PC-3 (cell line): ENCODE measurements at places on chromosomes 1 and 21. TPM values are rescaled to one million over a fixed set of nuclear protein-coding genes. Genes with fewer than 3 reads are reported as not detected.
A peak's percentile ranks its signal among the peaks of the same experiment; 100 is the strongest.

Gene SLFNL1
- total RNA-seq, result 0.12 and 0.22 TPM in 2 replicates

GRCh38 chr1:171484760-171485374 is 463 bp upstream of the PRRC2C start:
- peak overlapping the region; percentile 84 for H3K27ac ChIP-seq
- no peak for DNase-seq
- H3K4me3 ChIP-seq, result peak overlapping the region; percentile 82
- H3K4me1 ChIP-seq, result peaks cover 33% of the 10 kb centered on the region

DNA sequence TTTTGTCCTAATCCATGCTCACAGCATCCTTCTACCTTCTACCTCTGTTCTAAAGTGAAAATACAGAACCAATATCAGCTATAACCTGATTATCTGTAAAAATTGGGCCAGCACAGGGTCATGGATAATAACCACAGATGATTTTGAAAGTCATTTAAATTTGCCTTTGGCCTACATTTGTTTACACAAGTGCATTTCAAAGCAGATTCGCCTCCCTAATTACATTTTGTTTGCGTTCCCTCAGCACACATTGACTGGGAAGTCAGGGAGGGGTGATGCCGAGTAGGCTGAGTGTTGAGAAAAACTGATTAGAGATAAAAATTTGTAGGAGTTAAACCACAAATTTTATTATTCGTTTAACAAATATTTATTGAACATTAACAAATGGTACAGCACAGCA is 19.2 kb upstream of the RGS8 start:
- H3K27ac ChIP-seq, result no peak overlapping the region
- no peaks in the 10 kb centered on the region for H3K4me1 ChIP-seq
- no peak for DNase-seq
- no peak overlapping the region for H3K4me3 ChIP-seq
- no peaks in the 10 kb centered on the region for H3K27me3 ChIP-seq

DNA sequence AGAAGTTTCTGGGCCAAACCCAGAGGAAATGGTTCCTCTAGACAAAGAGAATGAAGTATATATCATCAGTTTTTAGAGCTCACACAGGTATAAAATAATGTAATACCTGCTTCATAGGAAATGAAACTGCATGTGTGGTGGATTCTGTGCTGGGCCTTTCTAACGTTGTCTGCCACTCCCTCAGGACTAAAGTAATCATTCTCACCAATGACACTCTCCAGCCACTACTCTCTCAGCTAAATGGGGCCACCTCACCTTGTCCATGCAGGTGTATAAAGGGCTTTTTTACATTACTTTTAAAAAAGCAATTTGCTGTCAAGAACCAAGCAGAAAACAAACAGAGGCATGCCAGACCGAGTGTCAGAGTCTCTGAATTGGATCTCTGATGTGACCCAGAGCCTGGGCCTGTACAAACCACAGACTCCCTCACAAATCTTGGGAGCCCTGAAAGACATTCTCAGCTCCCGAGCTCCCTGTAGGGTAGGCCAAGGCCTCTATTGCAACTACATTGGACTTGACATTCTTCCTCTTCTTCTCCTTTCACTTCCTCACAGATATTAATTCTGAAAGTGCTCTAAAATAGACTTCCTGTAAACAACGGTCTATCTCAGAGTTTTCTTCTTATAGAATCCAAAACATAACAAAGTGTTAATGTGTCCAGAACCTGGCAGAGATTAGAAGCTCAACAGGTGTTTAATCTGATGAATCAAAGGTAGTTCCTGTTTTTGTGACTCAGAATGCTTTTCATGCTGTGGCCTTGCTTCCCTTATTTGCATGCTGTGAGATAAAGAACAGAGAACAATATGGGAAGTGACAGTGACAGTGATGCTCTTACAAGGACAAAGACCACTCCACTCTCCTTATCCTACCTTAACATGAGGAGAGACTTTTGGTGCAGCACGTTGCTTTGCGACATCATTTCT is 8.6 kb downstream of the AIM2 start:
- DNase-seq, result no peak
- no peaks in the 10 kb centered on the region for H3K36me3 ChIP-seq
- no peaks in the 10 kb centered on the region for H3K4me1 ChIP-seq
- H3K27me3 ChIP-seq, result peaks cover 41% of the 10 kb centered on the region

DNA sequence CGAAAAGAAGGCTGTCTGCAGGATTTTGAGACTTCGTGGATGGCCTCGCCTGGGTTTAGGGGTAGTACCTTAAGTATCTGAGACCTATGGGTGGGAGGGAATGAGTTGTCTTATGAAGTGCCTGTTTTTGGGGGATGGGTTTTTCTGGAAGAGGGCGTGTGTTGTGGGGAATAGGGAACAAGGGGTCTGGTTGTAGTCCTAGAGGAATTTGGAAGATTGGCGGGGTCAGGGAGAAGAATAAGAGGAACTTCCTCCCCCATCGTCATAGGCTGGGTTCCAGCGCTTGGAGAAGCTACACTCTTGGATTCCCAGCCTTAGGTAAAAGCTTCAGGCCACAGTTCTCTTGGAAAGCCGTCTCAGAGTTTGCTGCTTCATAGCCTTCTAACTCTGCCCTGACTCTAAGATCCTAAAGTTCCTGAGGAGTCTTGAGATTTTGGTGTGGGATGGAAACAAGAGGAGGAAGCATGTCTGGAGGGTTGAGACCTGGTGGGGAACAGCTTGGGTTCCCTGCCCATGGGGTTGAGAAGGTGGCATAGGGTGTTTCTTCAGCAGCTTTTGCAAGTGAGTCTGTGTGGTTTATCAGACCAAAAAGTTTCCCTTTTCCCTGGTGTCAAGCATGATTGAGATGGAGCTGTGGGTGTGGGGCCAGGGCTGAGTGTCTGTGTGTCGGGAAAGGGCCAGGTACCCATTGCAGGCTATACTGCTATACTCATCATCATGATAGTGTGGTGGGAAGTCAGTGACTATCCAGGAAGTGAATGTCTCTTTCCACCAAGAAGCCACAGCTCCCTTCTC is 1.8 kb downstream of the VANGL2 start:
- H3K4me3 ChIP-seq, result no peak overlapping the region
- peaks cover 6% of the 10 kb centered on the region; the same call in 1 of the 2 replicates for H3K4me1 ChIP-seq
- no peak for DNase-seq
- H3K27ac ChIP-seq, result no peak overlapping the region

DNA sequence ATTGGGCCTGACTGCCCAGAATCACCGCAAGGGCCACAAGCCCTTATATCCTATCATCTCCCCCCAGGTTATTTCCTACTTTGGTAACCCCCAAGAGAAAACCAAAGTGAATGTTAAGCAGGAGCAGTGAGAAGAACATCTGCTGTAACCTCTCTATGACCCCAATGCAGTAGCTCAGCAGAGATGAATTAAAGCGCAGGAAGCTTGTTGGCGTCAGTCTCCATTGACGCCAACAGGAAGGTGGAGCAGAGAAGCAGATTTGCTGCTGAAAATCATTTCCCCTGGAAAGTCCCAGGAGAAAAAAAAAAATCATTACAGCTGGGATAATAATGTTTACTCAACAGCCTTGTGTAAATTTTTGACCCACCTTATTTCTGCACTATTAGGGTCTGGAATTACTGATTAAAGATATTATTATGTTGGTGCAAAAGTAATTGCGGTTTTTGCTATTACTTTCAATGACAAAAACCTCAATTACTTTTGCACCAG is 33.2 kb upstream of the FAM163A start:
- H3K36me3 ChIP-seq, result no peaks in the 10 kb centered on the region
- no peak overlapping the region for H3K4me3 ChIP-seq
- no peaks in the 10 kb centered on the region for H3K27me3 ChIP-seq
- no peaks in the 10 kb centered on the region for H3K4me1 ChIP-seq

GRCh38 chr1:18960409-18960808 is 3.9 kb upstream of the IFFO2 start:
- DNase-seq, result no peak
- H3K4me1 ChIP-seq, result peaks cover 11% of the 10 kb centered on the region
- no peaks in the 10 kb centered on the region for H3K36me3 ChIP-seq
- no peak overlapping the region for H3K27ac ChIP-seq

- no peak overlapping the region for H3K27ac ChIP-seq
- DNase-seq, result no peak
- H3K4me3 ChIP-seq, result no peak overlapping the region
- H3K4me1 ChIP-seq, result no peaks in the 10 kb centered on the region
- H3K36me3 ChIP-seq, result no peaks in the 10 kb centered on the region
- peaks cover 38% of the 10 kb centered on the region for H3K27me3 ChIP-seq
Measured at GRCh38 chr1:114216431-114217173, 62.9 kb upstream of the SYT6 start.

GRCh38 chr1:70790232-70790923 is 257.2 kb downstream of the PTGER3 start:
- H3K27me3 ChIP-seq, result peaks cover 35% of the 10 kb centered on the region
- H3K4me1 ChIP-seq, result no peaks in the 10 kb centered on the region
- no peak overlapping the region for H3K27ac ChIP-seq
- DNase-seq, result no peak
- no peak overlapping the region for H3K4me3 ChIP-seq
- no peaks in the 10 kb centered on the region for H3K36me3 ChIP-seq

DNA sequence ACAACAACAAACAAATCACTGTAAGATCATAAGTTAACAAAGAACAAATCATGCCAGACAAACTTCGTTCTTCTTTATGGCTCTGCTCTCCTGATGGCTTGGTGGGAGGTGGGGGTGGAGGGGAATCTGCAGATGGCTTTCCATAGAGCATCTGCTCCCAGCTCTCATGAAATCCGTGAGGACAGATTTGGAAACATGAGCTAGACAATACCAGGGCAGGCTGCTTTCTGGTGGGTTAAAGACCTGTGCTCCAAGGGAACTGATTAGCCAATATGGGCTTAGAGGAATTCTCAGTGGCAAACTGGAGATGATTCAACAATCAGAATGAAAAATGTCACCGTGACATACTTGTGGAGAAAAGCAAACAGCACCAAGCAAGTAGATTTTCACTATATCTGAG is 69.4 kb upstream of the TLR5 start:
- H3K27ac ChIP-seq, result no peak overlapping the region
- H3K4me3 ChIP-seq, result no peak overlapping the region
- no peaks in the 10 kb centered on the region for H3K27me3 ChIP-seq
- no peaks in the 10 kb centered on the region for H3K4me1 ChIP-seq
- H3K36me3 ChIP-seq, result no peaks in the 10 kb centered on the region

- no peak for DNase-seq
- H3K36me3 ChIP-seq, result no peaks in the 10 kb centered on the region
- H3K4me1 ChIP-seq, result no peaks in the 10 kb centered on the region
- no peak overlapping the region for H3K4me3 ChIP-seq
- no peak overlapping the region for H3K27ac ChIP-seq
Measured at GRCh38 chr21:22125581-22125980, 1127.4 kb downstream of the NCAM2 start.

DNA sequence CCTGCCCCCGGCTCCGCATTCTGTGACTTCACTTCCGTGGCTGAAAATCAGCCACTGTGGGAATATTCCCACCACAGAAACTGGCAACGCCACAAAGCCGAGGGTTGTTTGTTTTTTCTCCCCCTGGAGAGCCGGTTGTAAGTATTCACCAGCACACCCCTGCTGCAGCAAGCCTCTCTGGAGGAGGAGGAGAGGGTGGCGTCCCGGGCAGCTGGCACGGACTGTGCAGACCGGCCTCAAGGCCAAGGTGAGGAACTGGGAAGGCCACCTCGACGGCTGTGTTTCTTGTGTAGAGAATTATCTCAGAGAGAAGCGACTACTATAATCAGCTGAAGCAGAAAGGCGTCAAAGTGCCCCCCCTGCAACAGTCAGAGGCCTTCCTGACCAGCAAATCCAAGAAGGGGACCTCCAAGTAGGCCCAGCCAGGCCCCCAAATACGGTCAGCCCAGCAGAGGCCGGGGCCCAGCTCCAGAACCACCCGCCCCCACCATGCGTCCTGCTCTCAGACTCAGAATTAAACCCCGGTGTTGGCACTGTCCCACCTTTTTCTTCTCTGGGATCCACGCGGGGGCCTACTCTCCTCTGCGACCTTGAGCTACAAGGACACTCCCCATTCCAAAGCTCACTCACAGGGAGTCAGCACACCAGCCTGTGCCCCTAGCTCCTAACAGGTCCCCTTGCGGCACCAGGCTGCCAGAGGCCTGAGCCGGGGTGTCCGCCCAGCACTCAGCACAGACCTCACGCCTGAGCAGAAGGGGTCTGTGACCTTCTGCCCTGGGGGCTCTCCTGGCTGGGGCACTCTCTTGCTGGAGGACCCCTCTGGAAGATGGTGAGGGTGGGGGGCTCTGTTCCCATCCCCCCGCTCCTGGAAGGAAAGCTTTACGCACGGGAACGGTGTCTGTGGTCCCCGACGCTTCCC is 1.2 kb upstream of the SMIM1 start:
- H3K27me3 ChIP-seq, result peaks cover 8% of the 10 kb centered on the region
- H3K27ac ChIP-seq, result no peak overlapping the region
- H3K36me3 ChIP-seq, result no peaks in the 10 kb centered on the region
- DNase-seq, result no peak
- H3K4me3 ChIP-seq, result peak overlapping the region; percentile 69
- peaks cover 13% of the 10 kb centered on the region; the same call in 1 of the 2 replicates for H3K4me1 ChIP-seq

Gene AMY2B
- total RNA-seq, result 0.23 and 0.98 TPM in 2 replicates

DNA sequence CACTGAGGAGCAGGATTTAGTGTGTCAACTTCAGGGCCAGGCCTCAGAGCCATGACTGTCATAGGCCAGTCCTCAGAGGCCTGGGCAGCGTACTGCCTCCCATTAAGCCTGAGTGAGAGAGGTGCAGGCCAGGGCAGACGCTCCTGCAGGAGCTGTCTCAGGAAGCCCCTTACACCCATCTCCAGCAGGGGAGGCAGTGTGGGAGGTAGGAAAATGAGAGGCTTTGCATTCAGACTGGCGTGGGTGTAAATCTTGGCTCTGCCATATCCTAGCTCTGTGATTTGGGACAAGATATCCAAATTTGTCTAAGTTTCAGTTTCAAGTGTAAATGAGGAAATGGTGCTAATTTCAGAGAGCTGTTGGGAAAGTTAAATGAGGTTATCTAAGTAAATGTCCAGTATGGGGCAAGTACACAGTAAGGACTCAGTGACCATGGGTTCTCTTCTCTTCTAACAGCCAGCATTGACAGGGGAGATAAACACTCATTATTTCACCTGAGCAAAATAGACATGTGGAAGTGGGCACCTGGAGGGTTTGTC is 184.1 kb downstream of the ZSCAN20 start:
- H3K36me3 ChIP-seq, result no peaks in the 10 kb centered on the region
- H3K27me3 ChIP-seq, result peaks cover 64% of the 10 kb centered on the region
- DNase-seq, result no peak
- no peak overlapping the region for H3K27ac ChIP-seq
- no peak overlapping the region for H3K4me3 ChIP-seq
- no peaks in the 10 kb centered on the region for H3K4me1 ChIP-seq

GRCh38 chr1:40783001-40783905 is at the start of gene KCNQ4:
Gene KCNQ4, plus strand, starts transcription at chr1:40783787. Its CDS starts 307 bp downstream, at chr1:40784094.
- H3K36me3 ChIP-seq, result no peaks in the 10 kb centered on the region
- H3K4me3 ChIP-seq, result peak within 1 kb of the TSS; percentile 67
- no peak within 1 kb of the TSS for H3K27ac ChIP-seq
- peaks cover 10% of the 10 kb centered on the region for H3K4me1 ChIP-seq
- peak; percentile 46 for DNase-seq

DNA sequence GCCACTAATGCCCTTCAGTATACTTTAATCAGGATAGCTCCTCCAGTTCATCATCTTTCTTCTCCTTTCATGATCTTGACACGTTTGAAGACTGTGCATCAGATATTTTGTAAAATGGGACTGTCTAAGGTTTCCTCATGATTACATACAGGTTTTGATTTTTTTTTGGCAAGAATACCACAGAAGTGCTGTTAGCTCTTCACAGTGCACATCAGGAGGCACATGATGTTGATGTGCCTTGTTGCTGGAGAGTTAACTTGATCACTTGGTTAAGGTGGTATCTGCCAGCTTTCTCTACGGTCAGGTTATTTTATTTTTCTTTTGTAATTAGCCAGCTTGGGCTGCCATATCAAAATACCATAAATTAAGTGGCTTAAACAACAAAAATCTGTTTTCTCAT is 128.6 kb upstream of the IVNS1ABP start:
- no peaks in the 10 kb centered on the region for H3K27me3 ChIP-seq
- peaks cover 18% of the 10 kb centered on the region for H3K4me1 ChIP-seq
- DNase-seq, result no peak
- no peak overlapping the region for H3K4me3 ChIP-seq
- no peaks in the 10 kb centered on the region for H3K36me3 ChIP-seq

GRCh38 chr1:87956750-87957149 is 628.1 kb downstream of the LMO4 start:
- H3K4me3 ChIP-seq, result no peak overlapping the region
- no peaks in the 10 kb centered on the region for H3K36me3 ChIP-seq
- DNase-seq, result no peak
